NCI-H82 (cell line): ENCODE measurements at places on chromosomes 3 and 15.

DNA sequence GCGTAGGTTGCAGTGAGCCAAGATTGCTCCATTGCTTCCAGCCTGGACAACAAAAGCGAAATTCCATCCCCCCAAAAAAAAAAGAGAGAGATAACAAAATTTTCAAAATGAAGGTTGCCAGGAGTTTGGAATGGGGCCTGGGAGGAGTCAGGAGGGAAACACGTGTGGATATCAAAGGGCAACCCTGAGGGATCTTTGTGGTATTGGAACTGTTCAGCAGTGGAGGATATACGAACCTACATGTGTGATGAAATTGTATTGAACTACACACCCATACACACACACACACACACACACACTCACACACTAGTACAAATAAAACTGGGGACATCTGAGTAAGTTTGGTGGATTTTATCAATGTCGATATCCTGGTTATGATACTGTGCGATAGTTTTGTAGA, 61.8 kb downstream of the RBPMS2 start:
- DNase-seq: no peak

DNA sequence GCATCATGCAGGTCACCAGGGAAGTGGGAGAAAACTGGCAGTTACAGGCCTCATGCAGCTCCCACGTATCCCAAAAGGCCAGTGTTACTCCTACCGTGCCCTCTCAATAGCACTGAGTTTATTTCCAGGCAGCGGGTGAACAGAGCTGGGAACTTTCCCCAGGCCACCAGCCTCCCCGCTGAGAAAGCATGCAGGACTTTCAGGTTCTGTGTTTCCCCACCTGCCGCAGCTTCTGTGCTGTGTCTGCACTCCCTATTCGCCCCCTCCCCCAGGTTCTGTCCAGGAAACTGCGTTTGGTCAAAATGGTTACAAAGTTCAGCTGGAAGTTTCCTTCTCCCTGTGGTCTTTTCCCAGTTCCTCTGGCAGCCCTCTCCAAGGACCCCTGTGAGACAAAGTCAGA, 21.4 kb downstream of the NEK11 start:
- no peak for DNase-seq

DNA sequence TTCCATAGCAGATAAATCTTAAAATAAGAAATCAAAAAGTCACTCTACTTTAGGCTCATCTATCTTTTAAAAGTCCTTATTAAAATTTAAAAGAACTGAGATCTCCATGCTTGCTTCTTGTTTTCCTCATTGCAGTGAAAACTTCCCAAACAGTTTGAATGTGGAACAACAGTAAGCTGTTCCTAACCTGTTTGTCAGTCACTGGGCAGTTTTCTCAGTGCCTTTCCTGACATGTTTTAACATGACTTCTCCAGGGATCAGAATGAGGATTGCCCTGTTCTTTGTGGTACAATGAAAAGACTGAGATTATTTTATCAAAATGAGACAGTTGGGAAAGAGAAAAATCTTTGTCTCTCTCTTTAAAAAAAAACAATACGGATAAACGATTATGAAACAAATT, 774 bp downstream of the GPR87 start:
- no peak for DNase-seq

DNA sequence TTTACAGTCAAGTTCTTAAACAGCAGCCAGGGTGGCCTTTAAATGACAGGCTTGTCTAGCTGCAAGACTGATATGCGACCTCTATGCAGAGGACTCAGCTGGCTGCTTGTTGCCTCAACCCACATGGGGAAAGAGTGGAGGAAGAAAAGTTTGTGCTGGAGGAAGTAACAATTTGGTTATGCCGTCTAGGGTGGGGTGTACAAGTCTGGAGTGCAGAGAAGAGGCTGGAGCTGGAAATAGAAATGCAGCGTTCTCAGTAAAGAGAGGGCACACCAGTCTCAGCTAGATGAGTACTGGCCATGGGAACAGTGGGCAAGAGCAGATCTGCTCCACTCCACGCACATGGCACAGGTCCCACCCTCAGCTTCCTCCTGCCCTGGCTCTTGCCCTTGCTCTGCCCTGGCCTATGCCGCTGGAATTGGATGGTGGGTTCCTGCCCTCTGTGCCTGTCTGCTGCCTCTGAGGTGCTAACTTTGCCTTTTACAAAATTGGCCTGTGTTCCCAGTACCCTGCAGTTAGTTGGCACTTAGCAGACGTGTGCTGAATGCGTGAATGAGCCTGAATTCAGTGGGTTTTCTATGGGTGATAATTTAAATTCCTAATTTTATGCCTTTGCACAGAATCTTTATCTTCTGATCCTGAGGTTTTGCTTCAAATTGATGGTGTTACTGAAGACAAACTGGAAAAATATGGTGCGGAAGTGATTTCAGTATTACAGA, 59.7 kb upstream of the FURIN start:
- no peak for DNase-seq

DNA sequence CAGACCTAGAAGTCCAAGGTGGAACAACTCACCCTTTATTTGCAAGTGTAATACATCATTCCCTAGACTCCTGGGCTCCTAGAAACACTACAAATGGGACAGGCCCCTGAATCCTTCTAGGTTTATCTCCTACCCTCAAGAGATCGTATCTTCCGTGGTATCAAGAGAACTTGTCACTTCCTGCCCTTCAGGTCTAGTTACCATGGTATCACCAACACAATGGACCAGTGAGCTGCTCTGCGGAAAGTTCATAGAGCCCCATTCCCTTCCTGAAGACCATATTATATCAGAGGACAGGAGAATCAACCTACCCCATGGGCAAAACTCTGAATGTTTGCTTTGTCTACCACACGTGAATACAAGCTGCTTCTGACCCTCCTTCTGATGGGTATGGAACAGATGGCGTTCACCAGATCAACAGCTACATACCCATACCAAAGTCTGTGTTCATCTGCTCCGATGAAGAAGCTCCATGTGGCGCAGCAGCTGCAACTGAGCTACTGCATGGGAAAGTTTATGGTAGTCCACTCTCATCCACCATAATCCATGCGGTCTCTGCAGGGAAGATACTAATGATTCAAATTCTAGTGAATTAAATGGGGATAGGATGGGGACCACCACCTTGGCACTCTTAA, 84.6 kb upstream of the KLF13 start:
- peak; percentile 68 for DNase-seq

GRCh38 chr3:130904491-130904890, 10.6 kb downstream of the ATP2C1 start:
- DNase-seq: no peak

GRCh38 chr3:127639173-127640041, 10.4 kb downstream of the PODXL2 start:
- DNase-seq: no peak

DNA sequence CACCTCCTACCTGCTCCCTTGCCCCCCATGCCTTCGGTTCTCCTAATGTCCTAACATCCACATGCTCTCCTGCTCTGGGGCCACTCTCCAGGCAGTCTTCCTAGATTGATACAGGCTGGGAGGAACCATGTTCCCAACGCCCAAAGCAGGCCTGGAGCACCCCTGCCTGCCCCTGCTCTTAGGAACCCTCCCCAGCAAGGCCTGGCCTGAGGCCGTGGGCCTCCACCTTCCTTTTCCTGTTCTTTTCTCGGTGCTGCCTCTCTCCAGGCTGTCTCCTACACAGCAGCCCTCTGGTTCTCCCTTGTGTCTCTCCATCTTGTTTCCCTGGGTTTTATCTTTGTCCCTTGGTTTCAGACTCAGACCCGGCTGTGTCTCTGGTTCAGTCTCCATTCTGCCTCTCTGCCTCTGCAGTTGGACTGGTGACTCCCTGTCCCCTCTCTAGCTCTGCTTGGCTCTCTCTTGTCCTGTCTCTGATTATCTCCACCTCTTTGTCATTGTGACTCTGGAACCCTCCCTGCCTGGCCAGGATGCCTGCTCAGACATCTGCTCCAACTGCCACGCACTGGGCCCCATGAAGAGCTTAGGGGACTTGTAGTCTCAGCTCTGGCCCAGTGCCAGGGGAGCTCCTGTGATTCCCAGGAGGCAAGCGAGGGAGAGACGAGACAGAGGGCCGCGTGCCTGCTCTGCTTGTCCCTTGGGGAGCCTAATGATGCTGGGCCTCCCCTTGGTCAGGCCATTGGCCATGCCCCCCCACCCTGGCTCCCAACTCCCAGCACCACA, 26.0 kb upstream of the RPL29 start:
- DNase-seq: peak; percentile 99

DNA sequence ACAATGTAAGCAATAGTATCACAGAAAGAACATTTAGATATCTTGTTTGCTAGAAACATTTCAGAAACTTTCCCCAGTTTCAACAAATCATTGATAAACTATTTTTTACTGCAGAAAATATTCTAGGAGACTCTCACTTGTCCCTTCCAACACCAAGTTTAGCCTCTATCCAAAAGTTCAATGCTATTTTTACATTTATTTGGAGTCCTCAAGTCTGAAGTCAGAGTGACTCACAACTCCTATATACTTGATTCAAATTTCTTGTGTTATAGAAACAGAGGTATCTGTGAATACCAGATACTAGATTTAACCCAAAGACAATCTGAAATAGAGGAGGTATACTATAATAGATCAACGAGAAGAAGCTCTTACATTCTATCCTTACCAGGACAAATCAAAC, 49.6 kb downstream of the RFX7 start:
- DNase-seq: no peak

DNA sequence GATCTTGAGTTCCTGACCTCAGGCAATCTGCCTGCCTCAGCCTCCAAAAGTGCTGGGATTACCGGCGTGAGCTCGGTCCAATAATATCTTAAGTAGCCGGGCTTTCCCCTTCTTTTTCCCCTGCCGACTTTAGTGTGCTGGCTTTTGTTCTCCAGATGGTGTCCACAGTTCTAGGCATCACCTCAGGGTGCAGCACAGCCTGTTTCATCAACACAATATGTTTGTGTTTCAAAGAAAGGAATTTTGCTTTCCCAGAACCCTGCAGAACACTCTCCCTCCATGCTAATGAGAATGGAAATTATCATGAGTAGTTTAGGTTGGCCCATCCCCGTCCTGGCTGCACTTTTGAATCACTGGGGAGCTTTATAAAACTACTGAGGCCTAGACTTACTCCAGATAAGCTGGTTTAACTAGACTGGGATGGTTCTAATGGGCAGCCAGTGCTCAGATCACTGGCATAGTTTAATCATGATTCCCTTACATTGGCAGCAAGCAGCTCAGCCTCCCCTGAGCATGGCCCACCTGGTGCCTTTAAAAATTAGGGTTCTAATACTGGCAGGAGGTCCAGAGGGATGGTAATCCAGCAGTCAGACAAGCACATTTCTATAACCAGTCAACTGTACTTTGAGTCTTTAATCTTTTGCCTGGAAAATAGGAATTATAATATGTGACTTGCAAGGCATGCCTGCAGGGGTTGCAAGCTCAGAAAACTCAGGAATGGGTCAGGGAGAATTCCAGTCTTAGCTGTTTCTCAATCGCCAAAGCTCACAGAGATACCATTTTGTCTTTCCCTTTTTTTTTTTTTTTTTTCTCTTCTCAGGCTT, 127.6 kb upstream of the RASGRP1 start:
- DNase-seq: peak; percentile 3

- DNase-seq: no peak
Observed at GRCh38 chr15:44598892-44599291, 61.9 kb downstream of the EIF3J start.

- DNase-seq: no peak
Observed at GRCh38 chr15:67070892-67071664, 5.7 kb downstream of the SMAD3 start.
